ENCODE measurements at places on chromosomes 6 and 20.

DNA sequence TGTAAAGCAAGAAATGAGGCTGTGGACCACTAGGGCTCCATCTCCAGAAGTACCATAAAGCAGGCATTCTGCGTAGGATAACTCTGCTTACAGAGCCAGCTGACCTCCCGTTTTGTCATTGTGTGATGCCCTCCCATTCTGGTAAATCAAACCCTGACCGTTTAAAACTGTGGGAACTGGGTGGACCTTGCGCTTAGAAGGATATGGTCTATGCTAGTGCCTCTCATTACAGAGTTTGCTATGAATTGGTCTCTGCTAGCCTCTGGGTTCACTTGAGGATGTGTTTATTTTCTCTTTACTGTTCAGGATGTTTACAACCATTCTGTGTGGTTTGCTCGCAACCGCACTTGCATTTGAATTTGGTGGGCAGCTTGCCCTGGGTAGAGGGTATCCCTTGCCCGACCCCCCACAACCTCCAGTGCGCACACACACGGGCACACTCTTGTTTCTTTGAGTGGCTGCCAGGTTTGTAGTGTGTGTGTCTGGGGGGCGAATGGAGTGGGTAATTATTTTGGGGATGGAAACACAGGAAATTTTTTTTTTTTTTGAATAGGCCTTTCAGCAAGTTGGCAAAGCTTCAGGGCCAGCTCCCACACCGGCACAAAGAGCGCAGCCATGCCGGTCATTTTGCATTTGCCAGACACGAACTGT, 198.3 kb downstream of the JARID2 start:
- DNase-seq, result no peak

GRCh38 chr6:139156551-139156950, 21.7 kb downstream of the HECA start:
- no peak for DNase-seq

- no peak for DNase-seq
Observed at GRCh38 chr6:17962436-17963031, 24.9 kb downstream of the KIF13A start.

GRCh38 chr20:61800359-61801064, 265.2 kb downstream of the TAF4 start:
- no peak for DNase-seq

DNA sequence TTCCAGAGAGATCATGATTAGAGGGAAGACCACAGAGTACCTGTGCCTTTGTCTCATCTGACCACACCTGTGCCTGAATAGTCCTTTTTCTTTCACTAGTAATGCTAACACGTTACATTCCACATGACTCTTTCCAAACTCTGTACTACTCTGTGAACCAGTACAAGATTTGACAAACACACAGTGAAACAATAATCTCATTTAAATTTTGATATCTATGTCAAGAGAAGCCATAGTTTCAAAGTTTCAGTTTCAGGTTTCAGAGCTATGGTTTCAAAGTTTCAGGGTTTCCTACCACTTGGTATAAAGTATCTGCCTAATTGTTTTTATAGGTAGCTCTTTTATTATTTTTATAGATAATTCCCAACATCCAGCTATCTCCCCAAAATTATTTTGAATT, 62.0 kb upstream of the PHACTR2 start:
- DNase-seq, result no peak

DNA sequence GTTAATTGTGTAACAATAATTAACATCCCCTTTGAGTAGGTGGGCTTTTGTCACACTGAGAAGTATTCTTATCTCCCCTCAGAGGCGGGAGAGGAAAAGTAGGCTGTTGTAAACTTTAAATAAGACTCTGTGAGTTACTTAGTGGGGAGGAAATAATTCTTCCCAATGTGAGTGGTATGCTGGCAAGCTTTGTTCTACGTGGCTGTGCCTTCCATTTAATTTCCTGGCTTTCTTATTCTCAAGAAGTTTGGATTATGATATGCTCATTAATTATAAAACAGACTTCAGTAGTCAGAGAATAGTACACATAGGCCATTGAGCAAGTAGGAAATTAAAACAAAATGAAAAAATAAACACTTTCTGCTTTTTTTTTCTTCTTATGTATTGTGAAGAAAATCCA, 19.1 kb downstream of the ADGRB3 start:
- DNase-seq, result no peak

GRCh38 chr6:4973982-4974745, 29.7 kb downstream of the RPP40 start:
- peak; percentile 34 for DNase-seq

DNA sequence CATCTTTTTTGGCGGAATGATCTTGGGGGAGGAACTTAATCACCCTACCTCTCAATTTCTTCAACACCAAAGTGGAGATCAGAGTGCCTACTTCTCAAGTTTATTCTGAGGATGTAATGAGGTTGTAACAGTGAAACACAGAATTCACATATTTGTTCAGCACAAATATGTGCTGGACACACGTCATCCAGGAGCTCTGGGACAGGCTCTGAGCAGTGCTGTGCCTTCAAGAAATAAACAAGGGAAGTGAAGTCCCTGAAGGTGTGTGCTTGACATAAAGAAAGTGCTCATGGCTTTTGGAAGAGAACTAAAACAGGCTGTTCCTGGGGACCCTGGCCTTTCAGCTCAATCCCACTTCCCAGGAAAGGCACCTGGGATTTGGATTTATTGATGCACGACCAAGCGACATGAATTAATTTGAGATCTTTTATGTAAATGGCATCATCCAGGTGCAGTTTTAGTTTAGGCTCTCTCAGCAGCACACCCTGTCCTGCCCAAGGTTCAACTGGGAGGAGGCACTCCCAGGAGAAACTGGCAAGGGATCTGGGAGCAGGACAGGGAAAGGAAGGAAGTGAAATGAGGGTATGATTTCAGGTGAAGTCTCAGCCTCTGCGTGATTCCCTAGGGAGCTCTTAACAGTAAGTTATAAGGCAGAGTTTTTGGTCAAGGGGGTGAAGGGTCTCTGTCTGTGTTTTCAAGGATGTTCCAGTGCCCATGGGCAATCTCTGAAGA, 211.0 kb downstream of the FOXA2 start:
- DNase-seq, result peak; percentile 20

GRCh38 chr20:47552996-47553395, 51.3 kb downstream of the NCOA3 start:
- no peak for DNase-seq

DNA sequence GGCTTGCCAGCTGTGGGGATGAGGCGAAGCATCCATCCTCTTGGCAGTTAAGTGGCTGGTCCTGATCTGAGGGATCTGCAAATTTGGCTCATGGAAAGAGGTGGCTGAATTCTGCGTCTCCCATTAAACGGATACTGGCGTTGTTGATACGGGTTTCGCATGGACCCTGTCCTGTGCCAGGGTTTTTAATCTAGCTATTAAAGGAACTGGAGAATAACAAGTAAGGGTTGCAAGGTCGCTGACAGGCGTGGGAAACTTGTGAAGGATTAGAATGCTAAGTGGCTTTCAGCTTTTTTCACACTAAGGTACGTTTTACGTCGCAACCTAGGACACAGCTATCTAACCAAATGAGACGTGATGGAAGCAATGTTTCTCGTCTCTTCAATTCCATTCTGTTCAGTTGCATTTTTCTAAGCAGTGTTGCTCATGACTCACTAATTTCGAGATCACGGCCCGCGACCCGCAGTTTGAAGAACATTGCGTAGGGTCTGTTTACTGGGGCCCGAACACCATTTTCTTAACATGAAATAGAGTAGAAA, 852 bp downstream of the GMNN start:
- DNase-seq, result no peak

- no peak for DNase-seq
Observed at GRCh38 chr6:90780778-90781177, 193.9 kb upstream of the MAP3K7 start.

GRCh38 chr20:51678026-51678697, 90.0 kb downstream of the ATP9A start:
- no peak for DNase-seq

DNA sequence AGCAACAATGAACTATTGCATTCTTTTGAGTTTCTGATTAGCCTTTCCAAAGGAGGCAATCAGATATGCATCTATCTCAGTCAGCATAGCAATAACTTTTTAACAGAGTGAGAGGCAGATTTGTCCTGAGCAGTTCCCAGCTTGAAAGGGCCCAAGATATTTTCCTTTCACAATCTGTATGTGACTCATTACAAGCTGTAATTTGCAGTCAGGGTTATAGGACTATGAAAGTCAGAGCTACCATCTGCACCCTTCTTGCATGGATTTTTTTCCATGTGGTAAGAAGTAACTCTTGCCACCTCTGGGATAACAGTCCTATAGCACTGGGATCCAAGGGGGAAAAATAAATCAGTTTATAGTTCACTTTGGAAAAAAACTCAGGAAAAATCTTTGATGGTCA, 318.2 kb upstream of the RGS17 start:
- DNase-seq, result no peak

DNA sequence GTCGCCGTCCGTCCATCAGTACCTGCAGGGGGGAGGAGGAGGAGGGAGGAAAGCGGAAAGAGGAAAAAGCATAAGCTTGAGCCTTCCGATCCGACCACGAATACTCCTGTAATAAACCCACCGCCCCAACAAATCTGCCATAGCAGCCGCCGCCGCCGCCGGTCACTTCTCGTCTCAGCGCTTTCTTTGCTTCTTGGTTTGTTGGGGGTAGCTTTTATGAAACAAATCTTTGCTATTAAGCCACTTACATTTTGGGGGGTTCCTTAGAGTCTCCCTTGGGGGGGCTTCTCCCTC, 277 bp downstream of the ADGRB3 start:
- no peak for DNase-seq

DNA sequence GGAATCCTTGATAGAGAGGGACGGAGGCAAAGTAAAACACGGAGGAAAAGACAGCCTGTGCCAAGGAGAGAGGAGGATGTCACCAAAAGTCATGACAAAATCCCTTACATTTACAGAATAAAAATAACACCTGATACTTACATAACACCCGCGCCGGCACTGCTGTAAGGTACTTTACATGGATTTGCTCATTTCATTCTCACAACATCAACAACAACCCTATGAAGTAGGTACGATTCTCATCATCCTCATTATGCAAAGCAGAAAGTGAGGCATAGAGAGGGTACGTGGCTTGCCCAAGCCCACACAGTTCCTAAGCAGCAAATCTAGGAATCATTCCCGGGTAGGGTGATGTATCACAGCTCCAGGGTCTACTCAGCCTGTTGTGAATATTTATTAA, 67.6 kb upstream of the NFATC2 start:
- no peak for DNase-seq

- DNase-seq, result peak; percentile 43
Observed at GRCh38 chr20:19756761-19757486, 1.1 kb upstream of the RIN2 start.
